ENCODE measurements at places on chromosomes 13 and 19. TPM values are rescaled to one million over a fixed set of nuclear protein-coding genes. Genes with fewer than 3 reads are reported as not detected.

CLDND2 gene
- total RNA-seq: not detected

DNA sequence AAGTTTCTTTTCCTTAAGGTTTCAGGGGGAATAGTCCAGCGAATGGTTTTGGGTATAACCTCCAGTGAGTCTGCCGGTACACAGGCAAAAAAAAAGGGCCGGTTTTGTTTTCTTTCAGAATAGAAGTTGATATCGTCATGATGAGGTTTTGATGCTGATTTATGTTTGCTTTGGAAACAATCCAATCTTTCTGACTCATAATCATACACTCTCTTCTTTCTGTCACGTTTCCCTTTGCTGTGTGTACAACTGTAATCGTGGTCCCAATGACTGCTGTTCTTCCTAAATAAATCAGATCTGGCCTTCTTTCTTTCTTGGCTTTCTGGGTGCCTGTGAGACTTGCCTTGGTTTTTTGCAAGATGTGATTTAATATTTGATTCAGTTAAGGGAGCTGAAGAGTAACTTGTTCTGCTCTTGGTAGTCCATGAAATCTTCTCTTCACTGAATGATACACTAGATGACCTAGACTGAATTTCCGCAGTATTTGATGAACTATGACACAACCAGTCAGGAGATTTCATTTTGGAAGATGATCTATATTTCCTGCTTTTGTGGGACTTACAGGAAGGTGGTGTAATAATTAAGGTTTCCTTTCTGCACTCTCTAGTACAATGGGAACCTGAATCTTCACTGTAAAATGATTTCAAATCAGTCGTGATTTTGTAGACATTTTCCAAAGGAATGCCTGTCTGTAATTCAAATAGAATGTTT, 34.9 kb upstream of the METTL21C start:
- DNase-seq: peak; percentile 17

DNA sequence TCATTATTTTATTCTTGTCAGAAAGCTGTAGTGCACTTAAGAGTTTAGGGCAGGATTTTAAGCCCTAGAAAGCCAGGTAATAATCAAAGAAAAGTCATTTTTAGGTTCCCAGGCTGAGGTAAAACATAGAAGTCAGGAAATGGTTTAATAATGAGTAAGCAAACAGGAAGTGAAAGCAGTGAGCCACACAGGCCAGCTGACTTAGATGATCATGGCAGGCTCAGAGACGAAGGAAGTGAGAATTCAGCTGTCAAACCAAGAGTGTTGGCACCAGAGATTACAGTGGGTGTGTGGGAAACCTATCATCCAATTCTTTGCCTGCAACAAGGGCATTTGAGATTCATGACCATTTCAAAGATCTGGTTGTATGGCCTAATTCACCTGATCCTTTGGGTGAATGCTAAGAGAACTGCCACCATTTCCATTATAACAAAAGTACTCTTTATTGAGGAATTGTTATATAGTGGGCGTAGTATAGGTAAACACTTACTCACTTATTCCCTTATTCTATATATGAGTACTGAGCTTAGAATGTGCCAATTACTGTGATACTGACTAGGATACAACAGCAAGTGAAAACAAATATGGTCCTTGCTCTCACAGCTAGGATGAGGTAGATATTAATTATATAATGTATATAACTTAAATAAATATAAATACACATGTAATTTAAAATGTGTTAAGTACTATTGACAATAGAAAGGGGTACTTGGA, 103.7 kb upstream of the EDNRB start:
- DNase-seq: no peak

DNA sequence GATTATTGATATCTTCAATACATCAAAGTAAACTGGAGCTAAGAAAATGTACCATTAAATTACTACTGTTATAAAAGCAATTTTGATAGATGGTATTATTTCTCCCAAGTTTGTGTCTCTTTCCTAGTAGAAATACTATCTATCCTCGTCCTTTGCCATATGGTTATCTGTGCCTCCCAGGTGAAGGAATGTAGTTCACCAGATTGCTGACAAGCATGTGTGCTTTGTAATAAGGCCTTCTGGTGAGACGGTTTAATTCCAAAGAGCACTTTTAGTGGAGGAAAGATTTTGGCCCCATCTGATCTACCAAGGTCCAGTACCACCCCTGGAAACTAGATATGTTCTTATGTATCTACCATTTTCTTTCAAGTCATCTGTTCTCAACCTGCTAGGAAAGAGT, 243.6 kb downstream of the DLEU7 start:
- DNase-seq: no peak

FRY gene
- 4.1 TPM for total RNA-seq

- no peak for DNase-seq
Measured at GRCh38 chr13:38566023-38566422, 120.9 kb upstream of the FREM2 start.

RNF17 gene
- not detected for total RNA-seq

CGB8 gene
- total RNA-seq: not detected

KLHL1 gene
- total RNA-seq: not detected

CYTH2 gene
- total RNA-seq: 42.6 TPM

DNA sequence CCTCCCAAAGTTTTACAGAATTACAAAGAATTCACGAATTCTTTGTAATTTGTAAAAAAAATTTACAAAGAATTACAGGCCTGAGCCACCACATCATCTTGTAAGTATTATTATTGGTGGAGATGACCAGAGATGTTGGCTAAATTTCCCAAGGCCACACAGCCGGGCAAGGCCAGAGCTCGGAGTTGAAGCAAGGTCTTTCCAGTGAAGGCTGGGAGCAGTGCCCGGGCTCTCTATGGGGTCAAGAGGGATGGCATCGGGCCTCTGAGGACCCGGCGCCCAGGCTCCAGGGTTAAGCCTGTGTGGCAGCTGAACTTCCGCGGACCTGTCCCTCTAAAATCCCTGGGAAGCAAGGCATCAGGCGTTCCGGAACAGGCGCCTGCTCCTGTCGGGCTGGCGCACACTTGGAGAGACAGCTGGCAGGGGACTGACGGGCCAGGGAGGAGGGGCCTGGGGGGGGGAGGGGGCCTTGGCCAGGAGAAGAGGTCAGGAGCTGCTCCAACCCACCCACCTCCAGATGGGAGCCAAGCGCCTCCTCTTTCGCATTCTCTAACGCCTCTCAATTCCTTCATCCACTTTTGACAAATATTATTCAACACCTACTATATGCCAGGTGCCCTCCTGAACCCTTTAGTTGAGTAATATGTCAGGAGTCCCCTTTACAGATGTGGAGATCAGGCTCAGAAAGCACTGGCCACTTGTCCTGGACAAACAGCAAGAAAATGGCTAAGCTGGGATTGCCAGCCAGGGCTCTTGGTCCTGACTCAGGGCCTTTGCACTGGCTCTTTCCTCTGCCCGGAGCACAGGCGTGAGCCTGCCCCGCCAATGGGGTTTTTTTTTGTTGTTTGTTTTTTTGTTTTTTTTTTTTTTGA, 36.8 kb upstream of the SEMA6B start:
- peak; percentile 72 for DNase-seq

MAMSTR gene
- total RNA-seq: 1.9 TPM

GRCh38 chr19:19948800-19949199, 48.1 kb downstream of the ZNF93 start:
- DNase-seq: no peak

CYP2F1 gene
- not detected for total RNA-seq

DNA sequence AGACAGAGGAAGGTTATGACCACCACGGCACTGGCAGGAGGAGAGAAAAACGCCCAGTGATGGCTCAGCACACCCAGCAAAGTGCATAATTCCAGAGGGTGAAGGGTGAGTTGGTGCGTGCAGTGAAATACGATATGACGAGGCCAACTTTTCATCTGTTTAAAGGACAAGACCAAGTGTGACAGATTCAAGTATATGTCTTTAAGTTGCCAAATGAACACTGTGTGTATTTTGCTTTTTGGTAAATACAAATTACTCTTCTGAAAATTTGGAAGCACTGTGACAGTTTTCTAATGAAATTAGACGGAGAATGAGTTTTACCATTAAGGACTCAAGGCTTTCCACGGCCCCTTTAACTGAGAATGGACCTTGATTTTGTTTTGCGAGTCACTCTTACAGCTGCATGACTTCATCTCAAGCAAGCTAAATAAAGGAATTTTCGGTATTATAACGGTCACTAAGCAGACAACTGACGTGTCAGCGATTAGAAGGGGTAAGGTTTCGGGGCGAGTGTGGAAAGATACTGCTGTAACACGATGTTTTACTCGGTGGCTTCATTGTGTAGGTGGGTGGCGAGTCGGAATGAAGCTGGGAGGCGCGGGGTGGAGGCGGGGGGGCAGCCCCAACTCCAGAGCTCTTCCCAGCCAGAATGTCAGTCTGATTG, 22.8 kb downstream of the COL4A2 start:
- DNase-seq: no peak

ZNF440 gene
- 9.3 TPM for total RNA-seq

GRCh38 chr19:32173836-32174235, 171.6 kb upstream of the ZNF507 start:
- DNase-seq: peak; percentile 24

DNA sequence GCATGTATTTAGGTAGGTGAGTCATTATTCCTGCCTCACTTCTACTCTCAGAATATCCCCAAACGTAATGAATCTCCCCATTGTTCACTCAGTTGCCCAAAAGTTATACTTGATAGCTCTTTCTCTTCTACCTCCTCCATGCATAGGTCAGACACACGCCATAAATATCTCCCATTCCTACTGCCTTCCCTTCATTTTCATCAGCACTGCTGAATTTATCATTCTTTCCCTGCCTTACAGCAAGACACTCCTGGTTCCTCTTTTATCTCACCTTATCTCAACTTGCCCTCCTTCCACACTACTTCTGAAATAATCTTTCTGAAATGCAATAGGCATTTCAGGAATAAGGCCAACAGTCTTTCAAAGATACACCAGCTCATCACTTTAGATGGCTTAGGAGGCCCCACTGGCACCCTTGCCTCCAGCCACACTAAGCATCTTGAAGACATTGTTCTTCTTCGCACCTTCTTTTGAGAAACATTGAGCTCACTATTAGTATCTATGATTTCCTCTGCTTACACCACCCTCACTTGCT, 333.9 kb downstream of the MYO16 start:
- no peak for DNase-seq

- peak; percentile 43 for DNase-seq
Measured at GRCh38 chr19:10718205-10719196, 622 bp downstream of the DNM2 start.

OR4F17 gene
- total RNA-seq: not detected

DNA sequence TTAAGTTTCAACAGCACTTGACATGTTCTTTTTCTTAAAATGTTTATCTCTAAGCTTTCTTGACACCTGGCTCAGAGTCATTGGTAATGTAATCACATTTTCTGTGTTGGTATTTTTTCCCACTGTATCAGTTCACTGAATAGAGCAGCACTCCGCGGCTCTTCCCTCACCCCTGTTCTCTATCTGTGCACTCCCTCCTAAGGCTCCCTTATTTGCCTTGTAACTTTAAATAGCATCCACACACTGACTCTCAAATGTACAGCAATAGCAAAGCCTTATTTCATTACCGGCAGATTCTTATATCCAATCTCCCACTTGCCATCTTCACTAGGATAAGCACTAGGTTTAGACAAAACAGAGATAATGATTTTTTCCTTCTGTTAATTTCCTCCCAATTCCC, 935.5 kb upstream of the SLC10A2 start:
- no peak for DNase-seq

DNA sequence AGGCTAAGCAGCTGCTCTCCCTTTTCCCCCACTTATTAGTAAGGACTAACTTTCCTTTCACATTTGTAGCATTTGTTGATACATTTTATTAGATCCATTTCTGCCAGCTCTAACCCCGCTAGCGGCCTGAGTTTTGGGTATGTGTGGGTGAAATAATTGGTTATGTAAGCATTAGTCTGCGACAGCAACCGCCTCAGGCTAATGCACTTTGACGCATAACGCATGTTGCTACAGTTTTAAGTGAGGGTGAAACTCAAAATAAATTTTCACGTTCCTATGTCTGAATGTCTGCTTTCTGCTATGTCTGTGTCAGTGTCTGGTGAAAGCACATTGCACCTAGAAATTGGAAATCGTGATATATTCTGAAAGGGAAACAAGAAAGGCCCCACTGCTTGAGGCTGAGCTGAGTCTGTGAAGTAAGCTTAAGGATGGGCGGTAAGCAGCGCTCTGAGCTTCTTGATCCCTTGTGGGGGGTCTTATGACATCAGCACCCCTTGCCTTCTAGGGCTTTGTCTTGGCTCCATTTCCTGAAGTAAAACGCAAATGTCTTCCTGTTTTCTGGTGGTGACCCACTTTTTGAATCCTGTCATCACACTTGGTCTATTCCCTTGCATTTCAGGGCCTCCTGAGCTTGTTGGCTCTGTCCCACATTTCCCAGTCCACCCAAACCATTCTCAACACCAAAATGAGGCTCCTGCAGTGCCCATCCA, 648.3 kb upstream of the ARGLU1 start:
- DNase-seq: peak; percentile 17

ZNF805 gene
- 18.5 TPM for total RNA-seq

IZUMO4 gene
- total RNA-seq: 2.2 TPM

SLC5A5 gene
- 2.1 TPM for total RNA-seq

ZNF846 gene
- 4.2 TPM for total RNA-seq

DNA sequence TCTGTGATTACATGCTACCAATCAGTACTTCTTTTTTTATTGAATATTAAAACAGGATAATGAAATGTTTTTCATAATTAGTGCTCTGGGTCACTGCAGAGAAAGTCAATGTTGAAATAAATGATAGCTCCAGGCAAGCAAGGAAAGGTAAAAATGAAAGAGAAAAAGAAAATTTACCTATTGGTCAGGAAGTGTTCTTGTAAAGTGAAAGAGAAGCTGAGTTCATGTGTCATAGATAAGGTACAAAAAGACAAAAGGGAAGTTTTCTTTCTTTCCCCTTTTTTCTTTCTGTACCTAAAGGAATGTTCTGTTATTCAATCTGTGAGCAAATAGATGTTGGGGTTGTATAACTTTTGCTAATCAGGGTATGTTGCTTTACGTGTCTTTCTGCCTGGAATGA, 197.0 kb downstream of the PCDH9 start:
- DNase-seq: no peak

ADGRE3 gene
- total RNA-seq: not detected

DNA sequence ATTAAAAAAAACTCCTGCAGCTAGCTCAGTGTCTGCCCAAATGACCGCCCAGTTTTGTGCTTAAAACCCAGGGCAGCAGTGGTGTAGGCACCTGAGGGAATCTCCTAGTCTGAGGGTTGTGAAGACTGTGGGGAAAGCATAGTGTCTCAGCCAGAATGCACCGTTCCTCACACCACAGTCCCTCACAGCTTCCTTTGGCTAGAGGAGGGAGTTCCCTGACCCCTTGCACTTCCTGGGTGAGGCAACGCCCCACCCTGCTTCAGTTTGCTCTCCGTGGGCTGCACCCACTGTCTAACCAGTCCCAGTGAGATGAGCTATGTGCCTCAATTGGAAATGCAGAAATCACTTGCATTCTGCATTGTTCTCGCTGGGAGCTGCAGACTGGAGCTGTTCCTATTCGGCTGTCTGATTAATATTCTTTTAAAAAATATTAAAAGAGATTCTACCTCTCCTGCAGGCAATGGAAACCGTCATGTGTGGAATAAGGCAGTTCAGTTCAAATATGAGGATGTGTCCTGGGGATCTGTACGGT, 645.7 kb downstream of the FGF9 start:
- no peak for DNase-seq

GRCh38 chr13:42777467-42777866, 3.9 kb upstream of the FAM216B start:
- DNase-seq: no peak

Measured in GM23338 (cell line).